ENCODE measurements at places on chromosomes 1 and 21.

- no peak for DNase-seq
Measured at GRCh38 chr21:36254106-36254941, 65.7 kb upstream of the MORC3 start.

DNA sequence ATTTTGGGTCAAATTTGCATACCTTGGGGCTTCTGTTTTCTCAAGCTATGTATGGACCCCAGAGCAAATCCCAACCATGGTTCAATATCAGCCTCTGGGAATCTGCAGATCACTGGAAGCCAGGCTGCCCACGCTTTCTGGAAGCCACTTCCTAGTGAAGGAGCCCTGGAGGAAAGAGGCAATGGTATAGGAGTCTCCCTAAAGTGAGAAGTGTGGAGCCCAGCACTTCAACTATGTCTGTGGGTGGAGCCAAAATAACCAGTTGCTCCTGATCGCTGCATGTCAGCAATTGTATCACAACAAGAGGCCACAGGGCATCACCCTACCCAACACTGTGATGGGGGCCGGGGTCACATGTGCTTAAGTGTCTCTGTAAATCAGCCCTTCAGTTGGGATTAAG, 26.9 kb downstream of the ETS2 start:
- DNase-seq: no peak

GRCh38 chr1:156495401-156496140, 5.0 kb downstream of the MEF2D start:
- DNase-seq: no peak

DNA sequence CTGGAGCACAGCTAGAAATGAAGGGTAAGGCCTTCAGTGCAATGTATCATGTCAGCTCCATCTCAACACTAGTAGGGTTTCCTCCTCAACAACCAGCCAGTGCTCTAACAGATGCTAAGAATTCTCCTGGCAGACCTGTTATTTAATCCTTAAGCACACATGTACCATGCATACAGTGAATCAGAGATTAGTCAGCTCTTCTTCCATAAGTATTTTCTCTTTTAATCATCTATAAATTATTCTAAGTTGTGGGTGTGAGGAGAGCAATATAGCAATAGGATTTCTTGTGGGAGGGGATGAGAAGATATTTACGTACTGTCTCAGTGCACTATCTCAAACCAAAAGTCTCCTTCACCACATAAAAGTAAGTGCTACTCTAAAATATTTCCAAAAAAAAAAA, 95.3 kb downstream of the COP1 start:
- DNase-seq: no peak

- DNase-seq: peak; percentile 18
Measured at GRCh38 chr1:38608202-38608864, 251.2 kb downstream of the RRAGC start.

DNA sequence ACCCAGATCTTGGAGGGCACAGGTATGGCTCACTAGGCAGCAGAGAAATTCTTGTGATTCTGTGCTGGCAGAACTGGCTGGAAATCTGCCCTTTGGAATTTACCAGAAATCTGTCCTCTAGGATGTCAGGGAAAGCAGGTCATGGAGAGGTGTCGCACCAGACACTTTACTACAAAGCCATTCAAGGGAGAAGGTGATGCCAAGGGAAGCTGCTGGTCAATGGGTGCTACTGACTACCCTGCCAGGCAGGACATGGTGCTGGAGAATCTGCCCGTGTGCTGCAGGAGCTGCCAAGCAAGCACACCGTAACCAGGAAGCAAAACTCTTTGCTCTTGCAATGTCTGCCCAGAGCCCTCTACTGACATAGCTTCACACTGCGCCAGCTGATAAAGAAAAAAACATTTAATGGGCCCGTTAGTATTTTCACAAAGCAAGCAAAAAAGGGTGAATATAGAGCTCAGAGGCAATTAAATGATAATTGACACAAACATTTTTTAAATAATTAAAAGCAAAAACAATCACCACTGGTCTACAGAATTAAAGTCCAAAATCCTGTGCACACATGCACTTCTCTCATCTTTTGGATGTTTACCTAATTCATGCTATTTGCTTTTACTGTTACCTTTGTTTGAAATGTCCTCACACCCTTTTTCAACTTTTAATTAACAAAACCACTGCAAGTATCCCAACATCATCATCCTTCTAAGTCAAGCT, 7.2 kb upstream of the FBXO28 start:
- DNase-seq: no peak

- no peak for DNase-seq
Measured at GRCh38 chr1:46183079-46183847, 7.0 kb upstream of the P3R3URF start.

- no peak for DNase-seq
Measured at GRCh38 chr1:206949641-206950040, 3.4 kb upstream of the PIGR start.

DNA sequence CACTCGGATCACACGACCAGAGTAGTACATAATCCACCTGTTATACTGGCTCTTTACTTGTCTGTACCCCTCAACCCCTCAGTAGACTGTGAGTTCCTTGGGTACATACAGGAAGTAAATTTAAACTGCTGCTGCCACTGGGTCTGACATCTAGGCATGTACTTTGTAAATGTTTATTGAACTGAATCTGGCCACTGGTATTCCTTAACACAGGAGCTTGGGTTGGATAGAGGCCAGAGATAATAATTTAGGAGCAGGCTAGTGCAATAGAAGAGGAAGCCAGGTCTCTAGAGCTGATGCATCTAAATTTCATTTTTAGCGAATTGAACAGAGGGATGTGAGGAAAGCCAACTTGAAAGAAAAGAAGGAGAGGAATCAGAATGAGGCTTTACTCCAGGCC, 12.4 kb downstream of the TTC4 start:
- DNase-seq: no peak

- no peak for DNase-seq
Measured at GRCh38 chr1:48654606-48655210, 122.0 kb downstream of the BEND5 start.

DNA sequence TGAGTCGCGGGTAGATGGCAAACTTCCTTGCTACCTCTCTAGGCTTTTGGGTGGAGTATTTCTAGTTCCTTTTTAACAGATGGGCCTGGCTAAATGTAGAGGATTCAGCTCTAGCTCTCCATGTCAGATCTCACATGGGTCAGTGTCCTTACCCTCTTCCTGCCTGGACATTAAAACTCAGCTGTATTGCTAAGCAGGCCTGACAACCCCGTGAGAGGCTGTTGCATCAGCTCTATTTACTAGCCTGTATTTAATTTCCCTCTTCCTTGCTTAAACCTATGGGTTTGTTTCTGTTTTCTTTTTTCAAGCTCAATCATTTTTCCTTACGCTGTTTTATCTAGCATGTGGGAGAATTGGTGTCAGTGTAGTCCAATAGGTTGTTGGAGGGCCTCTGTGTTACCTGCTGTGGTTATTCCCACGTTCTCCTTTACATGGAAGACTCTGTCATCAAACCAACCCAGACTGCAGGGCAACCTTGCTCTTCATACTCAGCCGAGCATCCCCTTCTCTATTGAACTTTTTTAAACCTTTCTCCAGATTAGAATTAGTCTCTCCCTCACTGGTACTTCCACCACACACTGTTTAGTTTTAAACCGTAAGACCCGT, 79.5 kb upstream of the BACH1 start:
- no peak for DNase-seq

- no peak for DNase-seq
Measured at GRCh38 chr1:88780485-88780884, 96.4 kb downstream of the PKN2 start.

DNA sequence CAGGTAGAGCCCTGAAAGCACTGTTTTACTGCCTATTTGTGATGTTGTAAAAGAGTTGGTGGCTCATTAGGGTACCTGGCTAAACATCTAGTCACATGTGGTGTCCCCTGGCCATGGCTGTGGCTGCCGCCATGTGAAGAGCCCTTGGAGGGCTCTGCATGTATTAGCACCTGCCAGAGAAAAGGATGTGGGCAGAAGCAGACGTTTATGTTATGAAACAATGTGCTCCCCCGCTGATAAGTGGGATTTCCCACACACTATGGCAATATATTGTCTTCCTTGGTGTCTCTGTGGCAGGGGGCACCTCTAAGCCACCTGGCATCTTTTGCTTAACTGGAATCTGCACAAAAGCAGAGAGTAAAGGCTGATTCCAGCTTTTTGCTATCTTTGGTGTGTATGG, 9.6 kb downstream of the TENT5C start:
- DNase-seq: peak; percentile 22

- DNase-seq: no peak
Measured at GRCh38 chr1:182715531-182715930, 31.1 kb upstream of the RGS8 start.

- DNase-seq: no peak
Measured at GRCh38 chr21:44531606-44532564, 8.1 kb downstream of the KRTAP10-1 start.

DNA sequence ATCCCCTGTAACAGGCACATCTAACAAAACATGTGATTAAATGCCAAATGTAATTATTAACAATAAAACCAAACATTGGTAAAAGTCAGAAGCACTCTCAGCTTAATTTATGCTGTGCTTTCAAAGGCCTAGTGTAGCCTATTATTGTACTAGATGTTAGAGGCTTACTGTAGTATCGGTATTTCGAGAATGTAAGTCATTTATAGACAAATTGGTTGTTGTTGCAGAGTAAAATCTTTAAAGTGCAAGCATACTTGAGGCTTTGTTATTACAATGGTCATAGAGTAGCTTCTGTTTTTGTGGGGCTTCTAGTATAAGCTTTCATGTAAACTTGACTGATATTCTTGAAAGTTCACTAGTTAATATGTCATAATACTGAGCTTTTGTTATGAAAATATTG, 965.8 kb downstream of the PLA2G4A start:
- no peak for DNase-seq

- DNase-seq: no peak
Measured at GRCh38 chr1:168321945-168322344, 41.3 kb downstream of the TBX19 start.

DNA sequence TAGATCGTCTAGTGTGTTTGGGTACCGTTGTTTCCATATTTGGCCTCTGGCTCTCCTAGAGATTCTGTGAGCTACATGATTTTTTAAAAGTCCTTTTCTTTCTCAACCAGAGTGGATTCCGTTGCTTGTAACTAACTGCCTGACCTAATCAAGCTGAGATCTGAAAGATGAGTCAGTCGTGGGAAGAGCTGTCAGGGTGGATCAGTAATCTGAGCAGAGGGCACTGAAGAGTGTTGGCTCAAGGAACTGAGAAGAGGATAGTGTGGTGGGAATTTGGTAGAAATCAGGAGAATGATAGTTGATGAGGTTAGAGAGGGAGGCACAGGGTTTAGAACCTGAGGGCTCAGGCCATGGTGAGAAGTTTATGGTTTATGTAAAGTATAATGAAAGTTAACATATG, 52.2 kb downstream of the TRAF5 start:
- peak; percentile 18 for DNase-seq

DNA sequence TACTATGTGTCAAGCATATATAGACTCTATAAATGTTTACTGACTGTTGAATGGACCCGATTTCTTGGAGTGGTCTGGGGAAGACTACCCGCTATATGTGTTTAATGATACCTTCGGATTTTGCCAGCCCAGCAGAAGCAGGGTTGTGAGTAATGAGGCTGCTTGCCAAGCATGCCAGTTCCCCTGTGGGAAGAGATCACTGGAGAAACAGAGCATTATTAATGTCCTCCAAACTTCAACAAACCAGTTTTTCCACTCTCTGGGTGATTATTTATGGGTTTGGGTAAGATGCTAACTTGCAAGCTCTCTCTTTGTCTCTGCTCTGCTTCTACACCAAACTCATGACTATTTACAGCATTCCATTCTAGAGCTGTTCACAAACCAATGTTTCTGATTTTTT, 25.1 kb upstream of the PHGDH start:
- no peak for DNase-seq

- no peak for DNase-seq
Measured at GRCh38 chr1:67440339-67440738, 10.1 kb upstream of the SERBP1 start.

DNA sequence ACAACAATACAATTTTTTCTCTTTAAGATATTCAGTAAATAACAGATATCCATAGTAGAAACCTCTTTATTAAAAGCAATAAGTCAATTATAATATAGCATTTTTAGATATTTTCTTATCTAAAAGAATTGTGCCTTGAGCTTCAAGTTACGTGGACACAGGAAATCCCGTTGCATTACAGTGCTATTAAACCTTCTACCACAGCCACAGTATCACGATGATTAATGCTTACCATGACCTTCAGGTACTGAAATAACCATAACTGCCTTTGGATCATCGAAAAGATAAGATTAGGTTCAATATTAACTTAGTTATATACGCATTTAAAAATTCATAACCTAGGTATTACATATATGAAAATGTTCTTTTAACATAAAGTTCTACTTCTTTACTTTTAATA, 17.9 kb downstream of the B3GALNT2 start:
- DNase-seq: no peak

GRCh38 chr1:60571811-60572210, 498.2 kb upstream of the C1orf87 start:
- DNase-seq: no peak

- no peak for DNase-seq
Measured at GRCh38 chr1:203130358-203130985, 2.9 kb downstream of the ADORA1 start.

- no peak for DNase-seq
Measured at GRCh38 chr1:167339405-167339804, 118.7 kb downstream of the POU2F1 start.

DNA sequence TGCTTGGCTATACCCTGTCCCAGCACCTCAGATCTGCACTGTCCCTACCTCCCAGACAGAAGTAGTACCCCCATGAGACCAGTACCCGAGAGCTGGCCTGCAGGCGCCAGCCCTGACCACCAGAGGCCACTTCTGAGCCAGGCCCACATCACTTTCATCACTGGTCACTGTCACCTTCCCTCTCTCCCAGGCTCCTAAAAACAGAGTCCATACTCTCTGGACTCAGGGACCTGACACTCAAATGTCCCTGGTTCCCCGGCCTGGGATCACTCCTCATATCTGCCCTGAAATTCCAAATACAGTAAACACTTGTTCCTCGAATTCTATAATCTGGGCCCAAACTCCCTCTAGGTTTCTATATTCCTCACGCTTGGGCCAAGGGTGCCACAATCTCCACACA, 18.7 kb downstream of the TMEM53 start:
- DNase-seq: no peak

DNA sequence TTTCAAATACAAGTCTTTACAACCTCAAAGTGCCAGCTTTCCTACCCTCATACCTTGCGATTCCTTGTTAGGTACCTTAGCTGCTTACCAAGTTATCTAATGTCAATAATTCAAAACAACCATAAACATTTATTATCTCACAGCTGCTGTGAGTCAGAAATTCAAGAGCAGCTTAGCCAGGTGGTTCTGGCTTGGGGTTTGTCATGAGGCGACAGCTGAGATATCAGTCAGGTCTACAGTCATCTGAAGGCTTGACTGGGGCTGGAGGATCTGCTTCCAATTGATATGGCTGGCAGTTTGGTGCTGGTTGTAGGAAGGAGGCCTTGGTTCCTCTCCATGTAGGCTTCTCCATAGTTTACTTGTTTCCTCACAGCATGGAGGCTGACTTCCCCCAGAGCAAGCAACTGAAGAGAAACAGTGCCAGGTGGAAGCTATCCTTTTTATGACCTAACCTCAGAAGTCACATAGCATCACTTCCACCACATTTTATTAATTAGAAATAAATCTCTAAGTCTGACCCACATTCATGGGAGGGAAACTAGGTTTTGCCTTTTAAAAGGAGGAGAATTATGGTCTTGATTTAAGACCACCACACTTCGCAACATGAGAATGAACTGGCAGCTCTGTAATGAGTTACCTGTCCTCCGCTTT, 103.3 kb upstream of the FGGY start:
- no peak for DNase-seq

- DNase-seq: peak; percentile 29
Measured at GRCh38 chr1:844472-845026, 79.2 kb upstream of the SAMD11 start.
